ENCODE measurements at places on chromosomes 3 and 15.

- no peak for DNase-seq
These were observed 120.1 kb downstream of the ADAMTS17 start for GRCh38 chr15:100221471-100222348.

- DNase-seq: no peak
These were observed 649.8 kb upstream of the NR2F2 start for GRCh38 chr15:95680728-95681127.

DNA sequence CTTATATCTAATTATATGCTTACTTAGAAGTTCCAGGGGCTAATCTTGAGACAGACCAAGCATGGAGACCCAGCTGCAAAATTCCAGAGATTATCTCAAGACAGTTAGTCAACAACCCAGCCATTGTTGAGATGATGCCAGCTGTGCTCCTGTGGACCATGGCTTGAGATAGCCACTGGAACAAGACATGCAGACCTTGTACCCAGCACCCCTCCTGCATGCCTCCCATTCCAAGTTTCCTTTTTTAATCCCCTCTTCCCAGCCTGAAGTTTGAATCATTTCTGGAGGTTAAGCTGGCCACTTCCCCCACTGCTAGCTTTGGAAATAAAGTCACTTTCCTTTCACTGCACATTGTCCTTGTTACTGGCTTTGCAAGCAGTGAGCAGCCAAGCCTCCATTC is 53.8 kb downstream of the IMPG2 start:
- no peak for DNase-seq

- DNase-seq: no peak
These were observed 784.6 kb upstream of the ALCAM start for GRCh38 chr3:104582092-104582491.

DNA sequence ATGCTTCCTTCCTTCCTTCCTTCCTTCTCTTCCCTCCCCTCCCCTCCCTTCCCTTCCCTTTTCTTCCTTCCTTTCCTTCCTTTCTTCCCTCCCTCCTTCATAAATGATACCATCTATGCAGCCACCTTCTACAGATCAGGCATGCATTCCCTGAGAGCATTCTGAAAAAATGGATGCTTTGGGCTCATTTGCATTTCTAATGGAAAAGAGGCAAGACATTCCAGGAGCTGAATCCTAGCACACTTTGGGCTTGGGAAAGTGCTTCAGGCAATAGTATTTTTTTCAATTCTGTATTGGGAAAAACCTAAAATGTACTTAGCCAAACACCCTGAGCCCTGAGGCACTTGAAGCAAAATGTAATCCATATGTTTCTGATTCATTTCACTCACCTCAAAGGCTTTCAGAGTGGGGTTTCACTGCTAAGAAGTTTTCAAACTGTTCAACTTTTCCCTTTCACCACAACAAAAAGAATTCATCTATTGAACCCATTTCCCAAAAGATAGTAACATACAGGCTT is 220.1 kb upstream of the RORA start:
- DNase-seq: no peak

GRCh38 chr15:92336419-92336987 is 57.2 kb upstream of the ST8SIA2 start:
- DNase-seq: no peak

GRCh38 chr3:75140904-75141615 is 523.1 kb upstream of the FRG2C start:
- DNase-seq: no peak

DNA sequence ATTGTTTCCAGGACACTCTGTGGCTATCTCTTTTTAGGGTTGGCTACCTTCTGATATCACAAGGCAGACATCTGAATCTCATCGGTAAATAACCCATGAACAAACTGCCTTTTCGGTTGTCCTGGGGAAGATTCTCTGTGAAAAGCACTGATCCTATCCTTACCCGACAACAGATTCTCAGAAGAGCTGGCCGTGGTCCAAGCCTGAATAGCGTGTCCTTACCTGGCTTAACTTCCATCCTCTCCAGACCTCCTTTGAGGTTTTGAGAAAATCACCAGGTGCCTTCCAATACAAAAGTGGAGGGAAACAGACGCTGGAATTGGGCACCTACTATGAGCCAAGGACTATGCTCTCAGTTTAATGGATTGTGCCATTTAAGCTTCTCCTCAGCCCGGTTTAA is 87.4 kb upstream of the ARHGEF3 start:
- no peak for DNase-seq

DNA sequence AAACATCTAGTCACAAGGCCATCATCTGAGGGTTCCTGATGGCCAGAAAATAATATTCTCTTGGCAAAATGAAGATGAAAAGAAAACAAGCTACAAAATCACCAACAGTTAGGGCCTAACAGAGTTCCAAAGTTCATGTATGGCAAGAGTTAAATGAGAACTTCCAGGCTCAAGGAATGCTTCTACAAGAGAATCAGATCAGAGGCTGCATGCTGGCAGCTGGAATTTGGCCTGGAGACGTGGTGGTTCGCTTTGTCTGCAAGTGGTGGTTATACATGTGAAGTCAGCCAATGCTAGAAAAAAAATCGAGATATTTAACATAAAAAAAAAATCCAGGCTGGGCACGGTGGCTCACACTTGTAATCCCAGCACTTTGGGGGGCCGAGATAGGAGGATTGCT is 5.6 kb downstream of the SIAH2 start:
- DNase-seq: no peak

- no peak for DNase-seq
These were observed 5.6 kb downstream of the MYO1E start for GRCh38 chr15:59367022-59367451.

DNA sequence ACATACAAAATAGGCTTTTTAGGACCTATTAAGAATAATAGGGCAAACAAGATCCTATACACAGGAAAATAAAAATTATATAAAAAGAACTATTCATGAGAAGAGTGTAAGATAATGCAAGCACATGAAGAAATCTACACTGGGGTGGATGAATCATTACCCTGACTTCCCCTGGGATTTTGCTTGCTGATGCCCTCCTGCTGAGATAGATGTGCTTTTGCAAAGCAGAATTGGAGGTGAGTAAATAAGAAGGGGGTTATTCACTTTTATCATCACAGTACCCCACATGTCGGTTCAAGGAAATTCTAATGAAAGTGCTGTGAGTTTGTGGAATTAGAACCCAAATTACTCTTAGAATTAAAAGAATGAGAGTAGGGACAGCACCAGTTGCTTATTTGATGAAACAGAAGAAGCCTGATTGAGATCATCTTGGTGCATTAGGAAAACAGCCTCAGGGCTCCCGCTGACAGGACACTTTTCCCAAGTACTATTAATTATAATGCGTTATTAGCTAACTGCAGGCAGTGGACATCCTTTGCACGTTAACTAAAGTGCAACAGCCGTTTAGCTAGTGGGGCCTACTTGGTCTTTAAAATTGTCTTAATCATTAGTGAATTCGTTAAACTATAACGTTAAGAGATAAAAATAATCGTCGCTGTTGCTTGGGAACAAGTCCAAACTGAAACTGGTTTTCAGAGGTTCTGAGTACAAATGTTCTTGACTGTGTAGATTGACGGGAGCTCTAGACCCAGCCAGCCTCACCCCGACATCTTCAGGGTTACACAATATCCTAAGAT is 48.4 kb downstream of the SLC2A2 start:
- DNase-seq: no peak

Data from CD4-positive, alpha-beta T cell treated with Interferon alpha-2 for 1 hour (primary cell).